Hematopoietic multipotent progenitor cell treated with erythropoietin and hydrocortisone succinate and interleukin-3 and kit ligand, for 4 days (in vitro differentiated cells): ENCODE measurements at places on chromosomes 2 and 18.

GRCh38 chr2:172109988-172110811 lies 7.5 kb upstream of the DLX2 start:
- peak; percentile 15 for DNase-seq

GRCh38 chr2:134078354-134078753 lies 175.5 kb upstream of the MGAT5 start:
- no peak for DNase-seq

DNA sequence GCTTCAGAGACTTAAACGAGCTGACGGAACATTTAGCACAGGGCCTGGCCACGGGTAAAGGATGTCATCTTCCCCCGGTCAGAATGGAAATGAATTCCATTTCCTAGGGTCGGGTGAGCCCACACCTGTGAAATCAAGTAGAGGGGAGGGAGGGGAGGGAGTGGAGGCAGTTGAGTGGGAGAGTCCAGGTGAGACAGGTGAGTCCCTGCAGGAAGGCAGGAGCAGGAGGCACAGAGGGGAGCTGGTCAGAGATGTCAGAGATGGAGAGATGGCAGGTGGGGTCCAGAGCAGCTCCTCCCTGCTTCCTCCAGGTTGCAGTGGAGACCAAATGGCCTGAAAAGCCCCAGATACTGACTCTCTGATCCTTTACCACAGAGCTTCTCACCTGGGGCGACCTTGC lies 55.2 kb downstream of the SH3BP4 start:
- DNase-seq = no peak

GRCh38 chr2:69097891-69098655 lies 85.1 kb downstream of the ANTXR1 start:
- no peak for DNase-seq

DNA sequence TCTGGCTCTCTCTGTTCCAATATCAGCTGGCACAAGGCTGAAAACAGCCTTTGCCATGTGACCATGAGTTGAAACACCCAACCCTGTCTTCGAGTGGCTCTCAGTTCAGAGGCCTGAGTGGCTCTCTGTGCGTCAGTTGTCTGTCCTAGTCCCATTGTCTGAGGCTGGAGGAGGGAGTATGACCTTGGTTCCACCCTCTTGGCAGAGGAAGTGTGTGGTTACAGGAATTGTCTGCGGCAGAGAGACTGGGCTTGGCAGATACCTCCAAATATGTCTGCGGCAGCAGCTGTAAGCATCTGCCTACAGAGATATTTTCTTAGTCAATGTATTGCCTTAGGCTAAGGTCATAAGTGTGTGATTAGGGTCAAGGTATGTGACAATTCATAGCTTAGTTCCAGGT lies 32.6 kb downstream of the CNGA3 start:
- peak; percentile 72 for DNase-seq

GRCh38 chr2:197052356-197052755 lies 125.8 kb upstream of the PGAP1 start:
- DNase-seq = peak; percentile 53

- DNase-seq = no peak
Observed at GRCh38 chr18:3712491-3712890, 262.5 kb downstream of the TGIF1 start.

- DNase-seq = no peak
Observed at GRCh38 chr2:198177040-198177439, 372.6 kb downstream of the PLCL1 start.

DNA sequence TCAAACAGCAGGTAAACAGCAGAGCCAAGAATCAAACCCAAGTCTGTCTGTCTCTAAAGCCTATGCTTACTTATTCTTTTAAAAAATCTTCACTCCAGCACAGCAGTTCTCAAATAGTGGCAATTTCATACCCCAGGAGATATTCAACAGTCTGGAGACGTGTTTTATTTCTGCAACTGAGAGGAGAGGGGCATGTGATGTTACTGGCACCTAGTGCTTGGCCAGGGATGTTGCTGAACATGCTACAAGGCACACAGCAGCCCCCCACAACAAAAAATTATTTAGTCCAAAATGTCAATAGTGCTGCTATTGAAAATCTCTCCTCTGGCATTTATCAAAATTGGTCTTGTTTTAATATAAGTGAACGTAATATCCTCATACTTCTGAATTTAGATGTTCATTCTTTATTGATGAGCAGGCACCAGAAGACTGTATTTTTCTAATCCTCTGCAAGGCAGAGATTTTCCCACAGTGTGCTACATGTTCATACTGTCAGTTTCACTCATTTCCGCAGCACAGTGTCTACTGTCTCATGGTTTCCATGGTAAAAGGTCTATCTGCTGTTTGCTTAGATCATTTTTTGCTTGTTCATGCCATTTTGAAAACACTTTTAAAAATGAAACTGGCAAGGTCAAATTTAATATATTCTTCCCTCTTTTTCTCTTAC lies 90.5 kb downstream of the LRATD1 start:
- DNase-seq = no peak

GRCh38 chr2:227846831-227847230 lies 24.6 kb upstream of the DAW1 start:
- no peak for DNase-seq

- DNase-seq = no peak
Observed at GRCh38 chr2:135086222-135086621, 34.1 kb downstream of the RAB3GAP1 start.

GRCh38 chr2:128628996-128629395 lies 310.3 kb upstream of the HS6ST1 start:
- DNase-seq = no peak

DNA sequence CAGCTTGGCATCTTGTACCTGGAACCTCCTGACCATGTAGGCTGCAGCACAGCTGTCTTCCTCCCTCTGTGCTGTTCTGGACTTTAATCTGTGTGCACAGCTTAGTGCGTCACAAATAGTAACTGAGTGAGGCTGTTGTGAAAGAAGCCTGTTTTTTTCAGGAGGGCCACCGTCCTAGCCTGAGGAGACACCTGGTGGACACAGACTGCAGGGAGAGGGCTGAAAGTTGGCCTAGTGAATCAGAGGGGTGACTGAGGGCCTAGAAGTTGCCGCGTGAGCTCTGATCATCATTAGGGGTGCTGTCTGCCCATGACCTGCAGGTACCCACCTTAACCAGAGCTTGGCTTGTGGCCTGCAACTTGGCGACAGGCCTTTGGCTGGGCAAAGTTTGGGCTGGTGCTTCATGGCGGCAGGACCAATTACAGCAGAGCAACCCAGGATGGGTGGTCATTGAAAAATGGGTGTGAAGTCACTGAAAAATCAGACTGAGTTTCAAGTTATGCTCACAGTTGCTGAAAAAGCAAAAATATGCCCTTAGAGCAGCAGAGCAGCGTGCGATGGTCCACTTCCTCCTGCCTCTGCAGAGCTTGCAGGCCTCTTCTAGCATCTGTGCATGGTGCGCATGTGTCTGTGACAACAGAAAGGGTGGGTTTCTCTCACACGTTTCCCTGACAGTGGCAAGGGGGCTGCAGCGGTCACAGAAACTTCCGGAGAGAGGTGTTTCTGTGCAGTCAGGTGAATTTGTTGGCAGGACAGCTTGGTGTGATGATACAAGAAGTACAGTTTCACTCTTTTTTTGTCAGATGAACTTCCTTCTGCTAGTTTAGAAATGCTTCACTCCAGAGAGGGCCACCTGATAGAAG lies 9.6 kb downstream of the GDF7 start:
- no peak for DNase-seq

GRCh38 chr2:54962935-54963440 lies 87.3 kb downstream of the RTN4 start:
- no peak for DNase-seq

DNA sequence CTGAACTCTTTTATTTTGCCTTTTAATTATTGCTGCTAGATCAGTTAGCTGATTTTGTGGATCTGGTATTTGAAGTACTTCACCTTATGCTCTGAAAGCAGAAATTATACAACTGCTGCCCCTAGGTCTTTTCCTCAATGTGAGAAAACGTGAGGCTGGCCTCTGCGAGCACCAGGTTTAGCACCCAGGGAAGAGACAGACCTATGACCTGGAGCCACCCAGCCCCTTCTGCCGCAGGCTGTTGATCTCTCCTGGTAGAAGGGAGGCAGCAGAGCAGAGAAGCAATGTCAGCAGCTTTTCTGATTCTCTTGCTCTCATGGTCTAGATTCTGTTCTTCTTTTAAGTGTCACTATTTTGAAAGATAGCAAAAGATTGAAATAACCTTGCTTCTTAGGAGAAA lies 19.9 kb downstream of the TRAPPC12 start:
- DNase-seq = no peak

- no peak for DNase-seq
Observed at GRCh38 chr2:197349699-197350098, 39.1 kb upstream of the ANKRD44 start.

GRCh38 chr18:45009756-45010155 lies 329.1 kb downstream of the SETBP1 start:
- DNase-seq = no peak

DNA sequence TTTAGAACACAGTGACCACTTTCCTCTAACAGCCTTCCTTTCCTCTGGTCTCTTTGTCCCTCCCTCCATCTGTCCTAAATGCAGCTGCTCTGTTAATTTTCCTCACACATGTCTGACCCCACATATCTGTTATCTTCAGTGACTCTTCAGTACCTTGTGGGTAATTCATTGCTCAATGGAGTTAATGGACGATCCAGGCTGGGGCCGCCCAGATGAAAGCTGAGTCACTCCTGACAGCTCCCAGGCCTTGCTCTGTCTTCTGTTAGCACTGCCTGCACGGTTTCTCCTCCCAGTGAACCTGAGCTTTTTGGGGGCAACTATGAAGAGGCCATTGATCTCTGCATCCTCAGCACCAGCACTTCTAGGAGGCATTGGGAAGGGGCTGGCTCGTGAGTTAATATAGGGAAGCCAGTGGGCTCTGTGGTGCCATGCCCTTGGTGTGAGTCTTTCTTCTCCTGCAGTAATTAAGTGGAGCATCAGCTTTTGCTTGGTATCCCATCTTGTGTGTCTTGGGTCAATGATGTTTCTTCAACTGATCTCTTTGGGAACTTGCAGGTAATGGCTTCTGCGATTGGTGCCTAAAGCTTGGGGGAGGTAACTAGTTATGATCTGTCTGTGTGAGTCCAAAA lies 67.3 kb downstream of the SNORC start:
- DNase-seq = peak; percentile 66

- no peak for DNase-seq
Observed at GRCh38 chr18:22546905-22547570, 129.3 kb upstream of the CTAGE1 start.
